ENCODE measurements at places on chromosomes 3 and 15.

GRCh38 chr15:67731112-67731721, 94.1 kb upstream of the SKOR1 start:
- no peak for DNase-seq

DNA sequence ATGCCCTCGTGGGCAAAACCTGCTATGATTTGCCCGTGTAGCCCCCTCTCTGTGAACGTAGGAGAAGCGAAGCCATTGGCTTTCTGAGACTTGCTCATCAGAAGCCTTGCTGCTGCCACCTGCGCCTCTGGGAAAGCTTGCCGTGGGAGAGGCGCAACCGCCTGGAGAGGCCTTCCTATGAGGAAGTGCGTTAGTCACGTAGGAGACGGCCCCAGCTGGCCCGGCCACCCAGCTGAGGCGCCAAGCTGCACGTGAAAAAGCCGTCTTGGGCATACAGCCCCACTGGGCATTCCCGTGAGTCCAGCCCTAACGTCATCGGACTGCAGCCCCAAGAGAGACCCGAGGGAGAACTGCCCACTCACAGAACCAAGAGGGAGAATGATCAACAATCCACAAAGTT, 49.1 kb upstream of the TJP1 start:
- DNase-seq, result peak; percentile 7

DNA sequence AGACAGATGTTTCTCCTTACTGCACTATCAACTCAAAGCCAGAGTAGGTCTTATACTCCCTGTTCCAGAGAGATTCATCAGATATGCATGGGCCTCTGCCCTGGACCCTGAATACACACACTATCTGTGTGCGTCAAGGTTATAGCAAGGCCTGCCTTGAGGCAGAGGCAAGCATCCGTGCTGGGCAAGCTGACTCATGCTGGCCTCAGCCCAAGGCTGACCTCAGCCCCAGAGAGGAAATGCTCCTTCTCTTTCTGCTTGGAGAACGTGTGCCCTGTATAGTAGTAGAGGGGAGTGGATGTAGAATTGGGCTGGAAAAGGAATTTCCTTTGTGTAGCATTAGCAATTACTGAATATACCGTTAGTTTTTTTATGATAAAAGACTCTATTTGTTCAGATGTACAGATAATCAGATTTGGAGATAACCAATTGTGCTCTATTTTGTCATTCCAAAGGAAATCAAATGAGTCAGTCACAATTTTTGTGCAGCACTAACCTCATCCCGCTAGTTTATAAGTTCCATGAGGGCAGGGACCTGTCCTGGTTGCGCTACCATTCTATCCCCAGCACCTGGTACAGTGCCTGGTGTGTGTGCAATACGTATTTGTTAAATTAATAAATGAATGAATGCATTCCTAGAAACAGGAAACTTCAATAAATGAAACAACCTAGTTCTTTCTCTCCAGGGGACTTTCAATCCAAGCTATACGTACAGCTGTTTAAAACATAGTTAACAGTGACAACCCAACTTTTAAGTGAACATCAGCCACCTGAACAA, 13.3 kb upstream of the PAQR9 start:
- DNase-seq, result peak; percentile 56

DNA sequence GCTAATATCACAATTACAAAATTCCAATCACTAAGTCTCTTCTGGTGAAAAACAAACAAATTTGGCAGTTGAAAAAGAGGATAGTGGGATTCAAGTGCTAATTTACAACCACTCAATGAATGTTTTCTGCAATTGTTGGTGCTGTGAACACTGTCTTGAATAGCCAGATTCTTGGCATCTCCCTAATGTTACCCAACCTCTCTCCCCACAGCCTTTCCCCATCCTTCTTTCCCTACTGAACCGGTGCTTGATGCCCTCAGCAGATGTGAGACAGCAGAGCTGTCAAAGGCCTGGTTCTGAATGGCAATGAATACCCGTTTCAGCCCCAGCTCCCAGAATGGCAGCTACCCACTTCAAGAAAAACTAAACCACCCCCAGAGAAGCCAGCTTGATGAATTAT, 22.5 kb upstream of the BHLHE40 start:
- no peak for DNase-seq

DNA sequence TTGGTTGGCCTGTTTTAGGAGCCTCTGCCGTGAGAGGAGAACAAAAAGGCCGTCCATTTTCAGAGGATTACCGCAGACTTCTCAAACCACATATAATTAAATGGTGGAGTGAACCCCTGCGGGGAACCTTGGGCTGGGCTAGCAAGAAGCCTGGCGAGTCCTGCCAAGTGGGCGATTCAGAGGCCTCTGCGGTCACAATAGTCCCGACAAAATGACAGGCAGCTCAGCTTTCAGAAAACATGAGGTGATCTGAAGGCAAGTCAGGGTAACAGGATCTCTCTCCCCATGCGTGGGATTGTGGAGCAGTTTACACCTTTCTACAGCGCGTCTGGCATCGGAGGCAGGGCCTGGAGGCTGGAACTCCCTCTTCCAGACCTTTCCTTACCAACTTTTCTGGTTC, 134.8 kb downstream of the ASB7 start:
- no peak for DNase-seq

DNA sequence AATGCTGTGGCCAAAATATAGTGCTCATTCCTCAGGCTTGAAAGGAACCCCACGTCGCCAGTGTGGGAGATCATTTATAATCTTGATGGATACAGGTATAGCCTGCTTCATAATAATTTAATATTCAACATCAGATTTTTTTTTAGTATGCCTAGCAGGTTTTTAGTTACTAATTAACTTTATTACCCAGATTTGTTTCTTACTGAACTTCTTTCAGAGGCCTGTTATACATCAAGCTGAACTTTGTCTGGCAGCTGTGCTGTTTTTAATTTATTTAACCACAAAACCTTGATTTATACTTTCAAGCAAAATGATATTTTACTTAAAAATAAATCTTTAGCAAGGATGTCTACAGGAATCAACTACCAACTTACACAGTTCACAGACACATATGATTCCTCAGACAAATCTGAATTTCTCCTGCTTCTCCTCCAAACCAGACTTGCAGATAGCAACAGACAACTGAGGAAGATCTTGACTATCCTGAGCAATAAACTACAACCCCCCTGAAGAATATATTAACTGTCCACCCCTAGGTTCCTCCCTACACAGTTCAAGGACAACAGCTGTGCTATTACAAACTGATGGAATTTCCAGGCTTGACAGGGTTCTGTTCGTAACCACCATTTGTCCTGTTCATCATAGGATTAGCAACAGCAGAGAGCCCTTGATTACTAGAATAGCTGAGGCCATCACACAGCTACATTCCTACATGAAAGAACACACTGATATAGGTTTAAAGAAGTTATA, 610 bp downstream of the MAP4 start:
- DNase-seq, result no peak

GRCh38 chr15:28935316-28935715, 49.5 kb downstream of the APBA2 start:
- DNase-seq, result no peak
